Activated CD4-positive, alpha-beta T cell treated with anti-CD3 and anti-CD28 coated beads, Interleukin-2, amount 50 U/mL, for 24 hours (primary cell): ENCODE measurements at places on chromosomes 1 and 21.

DNA sequence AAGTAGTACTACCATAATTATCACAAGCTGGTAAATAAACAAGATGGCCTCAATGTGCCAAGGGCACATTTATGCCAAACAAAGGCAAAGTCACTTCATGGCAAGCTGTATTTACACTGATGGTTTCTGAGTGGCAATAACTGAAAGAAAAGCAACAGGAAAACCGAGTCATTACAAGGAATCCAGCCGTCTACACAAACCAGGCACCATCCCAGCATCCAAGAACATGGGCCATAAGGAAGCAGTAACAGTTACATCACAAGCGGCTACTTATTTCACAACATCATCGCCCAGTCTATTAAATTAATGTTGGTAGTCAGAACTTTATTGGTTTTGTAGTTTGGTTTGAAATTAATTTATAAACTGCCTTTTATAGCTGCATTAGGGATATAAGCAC, 214.2 kb downstream of the RERE start:
- no peak for DNase-seq

DNA sequence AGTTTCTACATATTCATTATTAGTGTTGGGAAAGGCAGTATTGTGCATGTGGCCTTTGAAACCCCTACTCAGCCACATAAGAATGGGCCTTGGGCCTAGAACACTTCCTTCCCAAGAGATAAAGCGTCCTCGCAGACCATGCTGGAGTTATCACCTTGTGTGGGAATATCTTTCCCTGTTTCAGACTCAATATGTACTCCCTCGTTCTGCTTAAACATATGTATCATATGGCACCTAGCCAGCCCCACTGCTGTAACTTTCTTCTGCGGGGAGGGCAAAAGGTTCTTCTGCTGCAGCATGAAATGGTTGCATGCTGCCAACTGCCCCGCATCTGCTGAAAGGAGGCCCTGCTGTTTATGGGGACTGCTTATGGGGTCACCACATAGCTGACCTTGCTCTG, 92.0 kb downstream of the CRB1 start:
- no peak for DNase-seq

- no peak for DNase-seq
Measured at GRCh38 chr1:83931658-83932253, 67.2 kb downstream of the TTLL7 start.

- DNase-seq: no peak
Measured at GRCh38 chr1:3978990-3979325, 78.9 kb upstream of the C1orf174 start.

DNA sequence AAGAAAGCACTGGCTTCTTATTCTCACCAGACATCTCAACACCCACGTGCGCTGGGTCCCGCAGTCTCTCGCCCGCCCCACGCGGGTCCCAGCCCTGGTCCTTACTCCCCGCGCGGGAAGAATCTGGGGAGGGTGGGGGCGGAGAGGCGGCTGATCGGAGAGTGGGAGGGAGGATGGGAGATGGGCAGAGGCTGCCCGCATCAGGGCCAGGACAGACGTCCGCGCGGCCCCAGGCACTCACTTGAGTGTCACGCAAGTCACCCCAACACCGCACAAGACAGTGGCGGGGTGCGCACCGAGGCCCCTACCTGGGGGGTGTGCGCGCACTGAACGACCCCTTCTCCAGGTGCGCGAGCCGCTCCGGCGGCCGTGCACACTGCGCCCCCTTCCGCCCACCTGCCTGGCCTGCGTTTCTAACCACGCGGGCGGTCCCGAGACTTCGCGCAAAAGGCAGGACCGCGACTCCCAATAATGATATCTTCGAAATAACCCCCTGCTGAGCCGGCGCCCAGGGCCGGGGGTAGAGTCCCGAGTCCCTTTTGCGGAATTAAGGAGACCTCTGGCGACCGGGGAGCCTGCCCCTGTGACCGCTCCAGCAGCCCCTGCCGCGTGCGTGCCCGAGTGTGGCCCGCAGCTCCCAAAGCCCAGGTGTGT, 6.0 kb upstream of the SIM2 start:
- no peak for DNase-seq

- DNase-seq: no peak
Measured at GRCh38 chr1:21867451-21867996, 55.5 kb downstream of the LDLRAD2 start.

GRCh38 chr1:231702804-231703203, 76.2 kb downstream of the DISC1 start:
- DNase-seq: no peak

DNA sequence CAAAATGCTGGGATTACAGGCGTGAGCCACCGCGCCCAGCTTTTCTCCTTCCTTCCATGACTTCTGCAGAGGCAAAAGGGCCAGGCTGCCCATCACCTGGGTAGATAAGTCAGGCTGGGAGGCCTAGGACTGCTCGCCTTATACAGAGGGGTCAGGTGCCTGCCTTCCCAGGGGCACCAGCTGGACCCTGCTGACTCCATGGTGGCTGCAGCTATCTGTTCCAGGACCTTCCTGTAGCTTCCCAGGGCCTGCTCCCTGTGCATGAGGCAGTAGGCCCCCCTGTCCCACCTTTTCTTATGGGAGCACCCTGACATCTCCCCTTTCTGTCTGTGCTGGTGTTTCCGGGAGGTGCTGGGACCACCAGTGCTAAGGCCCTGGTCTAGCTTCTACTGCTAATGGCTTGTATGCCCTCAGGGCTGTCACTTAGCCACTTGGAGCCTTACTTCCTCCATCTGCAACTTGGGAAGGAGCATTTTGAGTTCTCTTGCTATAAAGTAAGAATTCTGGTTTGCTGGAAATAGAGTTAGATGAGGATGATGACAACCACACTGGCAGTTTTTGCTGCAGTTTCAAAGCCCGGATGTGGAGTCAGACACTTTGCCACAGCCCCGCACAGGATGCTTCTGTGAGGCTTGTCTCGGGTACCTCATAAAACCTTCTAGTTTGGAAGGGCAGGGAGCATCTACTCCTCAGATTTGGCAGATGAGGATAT, 14.4 kb downstream of the SOX13 start:
- no peak for DNase-seq

DNA sequence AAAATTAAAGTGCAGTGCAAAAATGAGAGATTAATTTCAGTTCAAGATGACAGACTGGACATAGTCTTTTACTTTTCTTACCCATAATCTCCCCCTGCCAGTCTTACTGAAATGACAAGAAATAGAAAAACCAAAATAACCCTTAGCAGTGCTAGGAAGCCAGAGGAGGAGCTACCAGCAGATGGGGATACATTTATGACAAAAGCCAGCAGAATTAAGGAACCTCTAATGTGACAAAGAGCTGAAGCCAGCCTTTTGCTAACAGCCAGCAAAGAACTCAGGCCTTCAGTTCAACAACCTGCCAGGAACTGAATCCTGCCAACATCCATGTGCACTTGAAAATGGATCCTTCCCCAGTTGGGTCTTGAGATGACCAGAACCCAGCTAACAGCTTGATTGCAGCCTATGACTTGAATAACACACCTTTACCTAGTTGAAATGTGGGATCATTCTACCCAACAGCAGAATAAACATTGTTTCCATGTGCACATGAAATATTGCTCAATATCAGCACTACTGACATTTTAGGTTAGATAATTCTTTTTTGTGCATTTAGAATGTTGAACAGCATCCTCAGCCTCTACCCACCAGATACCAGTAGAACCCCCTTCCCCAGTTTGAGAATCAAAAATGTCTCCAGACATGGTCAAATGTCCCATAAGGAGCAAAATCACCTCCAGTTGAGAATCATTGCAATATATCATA, 7.9 kb upstream of the TRAF5 start:
- DNase-seq: no peak

GRCh38 chr1:97507863-97508262, 413.0 kb downstream of the DPYD start:
- no peak for DNase-seq

DNA sequence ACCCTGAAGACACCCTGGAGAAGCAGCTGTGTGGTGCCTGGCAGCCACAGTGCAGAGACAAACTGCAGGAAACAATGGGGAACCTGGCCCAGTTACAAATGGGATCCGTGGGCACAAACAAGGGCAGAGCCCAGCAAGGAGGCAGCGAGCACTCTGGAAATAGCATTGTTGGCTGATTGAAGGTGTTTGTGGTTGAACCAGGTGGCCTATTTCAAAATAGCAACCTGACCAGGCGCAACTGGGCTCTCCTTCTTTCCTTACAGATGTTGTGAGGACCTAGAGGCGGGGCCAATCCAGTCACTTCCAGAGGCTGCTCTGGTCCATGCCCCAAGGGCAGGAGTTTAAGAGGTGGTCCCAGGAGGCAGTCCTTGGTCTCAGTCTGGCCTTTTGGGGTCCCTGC, 21.7 kb upstream of the ZBTB21 start:
- no peak for DNase-seq

DNA sequence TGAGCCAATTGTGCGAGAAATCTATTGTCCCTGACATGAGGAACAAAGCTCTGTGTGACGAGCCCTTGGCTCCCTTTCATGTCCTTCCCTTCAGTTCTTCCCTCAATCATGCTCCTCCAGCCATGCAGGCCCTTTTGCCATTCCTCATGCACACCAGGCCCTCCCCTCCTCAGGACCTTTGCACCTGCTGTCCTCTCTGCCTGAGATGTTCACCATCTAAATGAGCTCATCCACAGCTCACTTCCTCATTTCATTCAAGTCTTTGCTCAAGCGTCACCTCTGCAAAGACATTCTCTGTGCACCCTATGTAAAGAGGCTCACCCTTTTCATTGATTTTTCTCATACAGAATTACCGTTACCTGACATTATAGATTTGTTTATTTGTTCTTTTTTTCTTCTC, 43.7 kb downstream of the C8B start:
- DNase-seq: no peak

DNA sequence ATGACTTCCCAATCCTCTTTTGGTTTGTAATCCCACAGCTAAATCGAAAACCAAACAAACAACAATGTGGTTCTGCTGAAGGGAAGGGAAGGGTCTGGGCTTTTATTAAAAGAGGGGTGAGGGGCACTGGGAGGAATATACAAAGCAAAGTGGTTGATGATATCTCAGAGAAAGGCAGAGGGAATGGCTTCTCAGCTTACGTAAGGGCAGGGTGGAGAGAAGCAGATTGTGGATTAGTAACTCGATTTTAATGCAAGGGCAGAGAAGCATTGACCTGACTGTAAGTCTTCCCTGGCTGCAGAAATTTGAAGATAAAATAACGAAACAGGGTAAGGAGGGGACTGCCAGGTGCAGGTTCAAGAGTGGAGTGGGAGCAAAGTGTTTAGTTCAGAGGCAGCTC, 438.2 kb upstream of the LRRC7 start:
- DNase-seq: no peak

DNA sequence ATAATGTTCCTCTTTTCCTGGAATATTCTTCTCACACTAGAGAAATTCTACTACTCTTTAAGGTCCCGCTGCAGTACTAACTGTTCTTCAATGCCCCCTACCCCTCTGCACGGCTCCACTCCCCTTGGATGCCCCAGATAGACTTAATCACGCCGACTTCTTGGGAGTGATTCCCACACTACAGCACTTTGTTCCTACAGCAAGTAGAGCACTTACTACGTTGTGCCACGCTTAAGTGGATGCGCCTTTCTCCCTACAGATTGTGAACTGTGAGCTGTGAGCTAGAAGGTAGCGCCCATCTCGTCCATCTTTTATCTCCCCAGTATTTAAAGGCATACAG, 2.2 kb downstream of the ZNF436 start:
- DNase-seq: no peak
